ENCODE measurements at places on chromosomes 12 and 14.

GRCh38 chr12:32995623-32996022 is 99.0 kb upstream of the PKP2 start:
- no peak for DNase-seq

DNA sequence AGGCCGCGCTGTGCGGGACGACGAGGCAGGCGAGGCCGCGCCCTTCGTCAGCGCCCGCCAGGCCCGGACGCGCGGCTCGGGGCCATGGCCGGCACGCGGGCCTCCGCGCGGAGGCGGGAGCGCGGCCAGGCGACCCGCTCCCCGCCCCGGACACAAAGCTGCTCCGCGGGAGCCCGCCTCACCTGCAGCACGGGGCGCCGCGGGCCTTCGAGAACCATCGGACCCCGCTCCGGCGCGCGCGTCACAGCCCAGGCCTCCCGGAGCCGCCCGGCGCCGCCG is 342 bp downstream of the DICER1 start:
- DNase-seq = no peak

- DNase-seq = no peak
Measured at GRCh38 chr14:80483331-80483730, 272.0 kb upstream of the DIO2 start.

GRCh38 chr12:111428728-111429175 is 23.0 kb downstream of the SH2B3 start:
- DNase-seq = no peak

DNA sequence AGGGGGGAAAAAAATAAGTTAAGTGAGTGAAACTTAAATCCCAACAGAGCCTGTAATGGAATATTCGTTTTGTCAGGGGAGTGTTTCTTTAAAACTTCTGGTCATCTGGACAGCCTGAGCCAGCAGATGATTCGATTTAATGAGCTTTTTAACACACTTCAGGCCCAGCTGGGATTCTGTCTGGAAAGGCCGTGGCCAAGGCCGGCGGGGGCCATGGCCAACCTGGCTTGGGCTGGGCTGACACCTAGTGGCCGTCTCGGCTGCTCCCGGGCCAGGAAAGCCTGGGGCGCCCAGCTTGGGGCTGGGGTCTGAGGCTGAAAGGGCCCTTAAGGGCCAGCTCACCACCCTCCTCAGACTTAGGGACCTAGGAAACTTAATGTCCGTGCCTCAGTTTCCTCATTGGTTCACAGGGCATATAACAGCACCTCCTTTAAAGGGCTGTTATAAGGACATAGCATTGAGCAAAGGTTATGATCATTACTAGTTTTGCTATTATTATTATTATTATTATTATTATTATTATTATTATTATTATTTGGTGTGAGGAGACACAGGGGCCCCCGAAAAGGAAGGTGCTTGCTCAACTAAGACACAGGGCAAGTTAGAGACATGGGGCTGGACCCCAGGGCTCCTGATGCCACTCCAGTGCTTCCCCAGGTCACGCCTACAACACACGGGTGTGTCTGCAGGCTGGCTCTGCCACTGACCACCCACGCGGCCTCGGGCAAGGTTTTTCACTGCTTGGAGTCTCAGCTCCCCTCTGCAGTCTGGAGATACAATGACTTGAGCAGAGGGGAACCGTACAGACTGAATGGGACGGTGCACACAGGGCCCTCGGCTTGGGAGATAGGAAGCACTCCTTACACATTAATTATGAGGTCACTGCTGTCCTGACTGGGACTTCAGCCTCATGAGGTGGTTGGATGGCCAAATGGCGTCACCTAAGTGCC is 84.0 kb downstream of the SYNE3 start:
- peak; percentile 66 for DNase-seq

DNA sequence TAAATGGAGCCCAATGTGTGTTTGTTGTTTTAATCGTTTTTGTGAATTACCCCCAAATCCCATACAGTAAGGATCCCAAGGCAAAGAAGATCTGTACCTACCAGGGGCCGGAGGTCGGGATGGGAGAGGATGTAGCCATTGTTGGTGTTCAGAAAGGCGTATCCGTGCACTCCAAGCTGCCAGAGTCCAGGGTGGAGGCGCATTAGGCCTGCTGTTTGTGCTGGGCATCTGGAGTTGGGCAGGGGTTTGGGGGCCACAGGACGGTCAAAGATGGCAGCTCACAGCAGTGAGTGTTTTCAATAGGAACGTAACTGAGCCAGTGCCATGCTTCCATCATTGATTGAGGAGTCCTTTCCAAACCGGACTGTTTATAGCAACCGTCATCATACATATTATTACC is 40.2 kb downstream of the CACNA2D4 start:
- no peak for DNase-seq

DNA sequence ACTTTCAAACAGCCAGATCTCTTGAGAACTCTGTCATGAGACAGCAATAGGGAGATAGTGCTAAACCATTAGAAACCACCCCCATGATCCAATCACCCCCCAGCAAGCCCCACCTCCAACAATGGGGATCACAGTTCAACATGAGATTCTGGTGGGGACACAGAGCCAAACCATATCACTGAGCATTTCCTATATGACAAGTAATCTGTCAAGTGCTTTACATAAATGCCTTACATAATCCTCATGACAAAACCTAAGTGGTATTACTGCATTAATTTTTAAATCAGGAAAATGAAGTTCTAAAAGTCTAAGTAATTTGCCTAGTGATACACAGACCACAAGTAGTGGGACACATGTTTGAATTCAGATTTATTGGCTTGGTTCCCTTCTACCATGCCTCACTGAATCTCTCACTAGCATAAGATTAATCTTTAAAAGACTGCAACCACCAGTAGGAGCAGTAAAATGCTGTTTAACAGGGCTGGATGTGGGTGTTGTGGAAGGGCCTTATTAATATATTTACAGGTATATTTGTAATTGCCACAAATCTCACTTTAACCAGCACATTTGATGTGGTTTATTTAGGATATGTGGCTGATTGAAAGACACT is 323.1 kb upstream of the FBXO33 start:
- no peak for DNase-seq

- DNase-seq = no peak
Measured at GRCh38 chr14:52051251-52051650, 17.6 kb downstream of the NID2 start.

DNA sequence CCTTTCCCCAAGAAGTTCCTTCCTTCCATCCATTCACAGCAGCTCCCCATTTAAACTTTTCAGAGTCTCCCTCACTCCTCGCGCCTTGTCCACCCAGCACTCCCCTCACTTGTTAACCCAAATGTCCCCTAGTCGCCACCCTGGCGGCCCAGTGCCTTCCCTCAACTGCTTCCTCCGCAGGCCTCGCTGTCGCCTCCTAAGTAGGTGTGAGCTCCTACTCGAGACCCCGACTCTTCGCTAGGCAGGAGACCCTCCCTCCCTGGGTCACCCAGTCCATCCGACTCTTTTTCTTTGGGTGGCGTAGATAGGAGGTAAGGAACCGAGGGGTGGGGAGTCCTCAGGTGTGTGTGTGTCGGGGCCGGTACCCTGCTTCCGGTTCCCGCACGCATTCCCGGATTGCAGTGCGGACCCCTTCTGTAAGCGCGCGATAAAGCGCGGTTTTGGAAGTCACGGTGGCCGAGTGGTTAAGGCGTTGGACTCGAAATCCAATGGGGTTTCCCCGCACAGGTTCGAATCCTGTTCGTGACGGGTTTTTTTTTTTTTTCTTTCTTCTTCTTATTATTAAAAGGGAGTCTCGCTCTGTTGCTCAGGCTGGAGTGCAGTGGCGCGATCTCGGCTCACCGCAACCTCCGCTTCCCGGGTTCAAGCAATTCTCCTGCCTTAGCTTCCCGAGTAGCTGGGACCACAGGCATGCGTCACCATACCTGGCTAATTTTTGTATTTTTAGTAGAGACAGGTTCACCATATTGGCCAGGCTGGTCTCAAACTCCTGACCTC is 823 bp upstream of the SMARCC2 start:
- no peak for DNase-seq

- no peak for DNase-seq
Measured at GRCh38 chr14:36028665-36029064, 147.9 kb downstream of the PTCSC3 start.

GRCh38 chr12:85971800-85972199 is 97.7 kb downstream of the NTS start:
- DNase-seq = no peak

GRCh38 chr12:10130042-10130441 is at the start of gene CLEC7A:
CLEC7A (minus strand) TSS chr12:10130199; CDS start chr12:10130082, 117 bp downstream.
- DNase-seq = no peak

- DNase-seq = no peak
Measured at GRCh38 chr12:58069268-58069963, 128.0 kb downstream of the ATP23 start.

DNA sequence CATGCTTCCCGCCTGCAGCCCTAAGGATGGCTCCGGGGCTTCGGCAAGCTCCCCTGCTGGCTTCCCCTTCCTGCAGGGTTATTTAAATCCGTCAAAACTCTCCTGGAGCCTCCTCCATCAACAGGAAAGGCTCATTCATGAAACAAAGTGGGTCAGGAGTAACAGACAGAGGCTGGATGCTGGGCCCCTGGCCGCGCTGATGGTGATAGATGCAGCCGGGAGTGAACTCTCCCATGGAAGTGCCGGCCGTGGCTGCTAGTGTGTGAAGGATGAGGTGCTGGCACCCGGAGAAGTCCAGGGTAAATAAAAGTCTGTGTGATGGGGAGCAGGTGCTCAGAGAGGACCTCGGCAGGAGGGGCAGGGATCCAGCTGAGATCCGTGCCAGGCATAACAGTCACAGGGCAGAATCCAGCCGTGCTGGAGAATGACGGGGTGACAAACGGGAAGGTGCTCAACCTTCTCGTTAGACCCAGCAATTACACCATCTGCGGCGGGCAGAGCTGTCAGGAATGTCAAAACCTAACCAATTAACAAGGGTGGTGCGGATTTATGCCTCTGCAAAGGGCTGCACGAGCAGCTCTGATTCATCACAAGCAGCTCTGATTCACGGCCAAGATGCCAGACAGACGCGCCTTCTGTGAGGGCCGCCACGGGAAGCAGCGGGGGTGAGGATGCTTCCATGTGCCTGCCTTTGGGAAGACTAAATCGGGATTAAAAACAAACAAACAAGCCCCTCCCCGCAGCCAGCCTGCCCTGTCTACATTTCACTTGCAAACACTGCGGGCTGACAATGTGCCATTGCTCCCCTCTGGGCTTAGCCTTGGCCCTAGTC is 55.6 kb downstream of the SYNE3 start:
- no peak for DNase-seq

DNA sequence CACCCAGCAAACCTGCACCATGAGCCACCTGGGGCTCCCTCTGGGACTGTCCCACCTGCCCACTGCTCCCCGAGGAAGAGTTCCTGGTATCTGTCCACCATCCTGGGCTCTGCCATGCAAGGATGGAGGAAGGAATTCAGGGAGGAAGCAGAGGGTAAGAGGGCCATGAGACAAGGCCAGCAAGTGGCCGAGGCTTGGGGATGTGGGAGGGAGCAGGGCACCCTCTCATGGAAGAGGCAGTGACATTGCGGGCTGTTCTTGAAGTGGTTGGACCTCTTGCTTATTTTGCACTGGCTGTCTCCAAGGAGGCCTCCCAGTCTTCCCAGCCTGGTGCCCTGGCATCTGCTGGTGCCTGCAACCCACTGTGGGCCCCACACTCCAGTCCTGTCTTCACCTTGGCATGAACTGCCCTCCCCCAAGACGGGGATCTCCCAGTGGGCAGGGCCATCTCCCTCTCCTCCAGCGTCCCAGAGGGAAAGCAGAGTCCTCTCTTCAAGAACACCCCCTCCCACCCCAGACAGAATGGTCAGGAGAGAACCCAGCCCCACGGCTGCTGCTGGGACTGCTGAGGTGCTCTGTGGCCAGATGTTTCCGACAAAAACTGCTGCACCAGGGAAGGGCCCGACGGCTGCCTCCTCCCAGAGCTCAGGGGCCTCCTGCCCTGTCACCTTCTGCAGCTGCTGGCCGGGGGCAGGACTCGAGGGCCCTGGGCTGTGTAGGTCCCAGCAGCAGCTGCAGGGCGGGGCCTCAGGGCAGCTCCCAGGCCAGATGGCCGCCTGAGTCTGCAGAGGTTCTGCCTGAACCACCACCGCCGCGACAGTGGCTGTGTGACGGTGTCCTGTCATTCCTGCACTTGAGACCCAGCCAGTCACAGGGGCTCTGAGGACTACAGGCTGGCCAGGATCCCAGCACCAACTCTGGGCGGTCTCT is 1.8 kb upstream of the AKT1 start:
- DNase-seq = no peak

- DNase-seq = peak; percentile 84
Measured at GRCh38 chr12:61023231-61023630, 1237.0 kb upstream of the USP15 start.

DNA sequence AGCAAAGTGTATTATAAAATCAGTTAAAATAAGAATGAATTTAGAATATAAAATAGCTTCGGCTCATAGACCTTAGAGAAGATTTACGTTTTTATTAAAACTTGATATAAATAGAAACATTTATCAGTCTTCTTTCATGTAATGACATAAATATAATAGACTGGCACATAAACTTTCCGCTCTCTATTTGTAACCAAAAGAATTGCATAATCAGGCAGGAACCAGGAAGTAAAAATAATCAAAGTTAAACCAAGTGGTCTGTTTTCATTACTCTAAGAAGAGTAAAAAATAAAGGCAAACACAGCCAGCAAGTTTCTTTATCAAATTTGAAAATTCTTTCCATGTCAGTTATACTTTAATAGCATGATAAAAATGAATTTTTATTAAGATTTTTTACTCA is 46.3 kb upstream of the ATP2A2 start:
- no peak for DNase-seq

- DNase-seq = no peak
Measured at GRCh38 chr14:103819503-103820307, 27.7 kb downstream of the PPP1R13B start.

DNA sequence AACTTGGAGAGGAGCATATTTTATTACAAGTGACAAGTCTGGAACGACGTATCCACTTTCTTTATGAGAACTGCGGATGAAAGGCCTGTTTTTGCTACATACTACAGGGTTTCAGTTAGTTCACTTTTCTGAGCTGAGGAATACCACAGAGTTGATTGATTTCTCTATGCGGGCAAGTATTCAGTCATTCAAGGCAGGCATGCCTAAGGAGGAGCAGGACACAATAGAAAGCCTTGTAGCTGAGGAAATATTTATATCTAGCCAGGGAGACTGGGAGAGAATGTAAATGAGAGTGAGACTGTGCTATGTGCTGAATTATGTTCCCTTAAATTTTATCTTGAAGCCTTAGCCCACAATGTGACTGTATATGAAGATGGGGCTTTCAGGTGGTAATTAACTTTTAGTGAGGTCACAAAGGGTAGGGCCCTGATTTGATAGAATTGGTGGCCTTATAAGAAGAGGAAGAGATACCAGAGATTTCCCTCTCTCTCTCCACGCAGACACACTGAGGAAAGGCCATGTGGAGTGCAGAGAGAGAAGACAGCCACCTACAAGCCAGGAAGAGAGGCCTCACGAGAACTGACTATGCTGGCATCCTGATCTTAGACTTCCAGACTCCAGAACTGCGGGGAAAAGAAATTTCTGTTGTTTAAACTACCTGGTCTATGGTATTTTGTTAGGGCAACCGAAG is 459.0 kb upstream of the ATP2B1 start:
- no peak for DNase-seq

DNA sequence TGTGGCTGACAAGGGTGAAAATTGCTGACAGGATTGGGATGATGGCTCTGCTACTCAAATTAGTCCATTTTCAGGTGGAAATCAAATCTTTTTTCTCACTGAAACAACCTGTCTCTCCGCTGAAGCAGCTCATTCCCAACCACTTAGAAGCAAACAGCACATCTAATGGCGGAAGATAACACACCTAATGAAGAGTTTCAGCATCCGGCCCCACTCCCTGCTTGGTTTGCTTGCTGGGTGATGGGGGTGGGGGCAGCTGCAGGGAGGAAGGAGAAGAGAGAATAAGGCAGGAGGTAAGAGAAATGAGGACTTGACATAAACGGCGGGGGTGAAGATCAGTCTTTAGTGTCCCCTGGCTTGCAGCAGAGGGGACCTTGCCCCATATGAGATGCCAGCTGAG is 4.0 kb downstream of the SYNDIG1L start:
- DNase-seq = no peak

- DNase-seq = no peak
Measured at GRCh38 chr12:50149311-50149710, 17.9 kb downstream of the CERS5 start.

Measured in chondrocyte (in vitro differentiated cells).